Stimulated activated CD4-positive, alpha-beta T cell treated with anti-CD3 and anti-CD28 coated beads, TNF-alpha, amount 100 ng/mL, for 48 hours (primary cell): ENCODE measurements at places on chromosomes 2 and 18.
A peak's percentile ranks its signal among the peaks of the same experiment; 100 is the strongest.

GRCh38 chr18:36501100-36501499, 203.6 kb downstream of the FHOD3 start:
- DNase-seq, result no peak

- peak; percentile 73 for DNase-seq
These were observed 484 bp upstream of the DARS1 start for GRCh38 chr2:135985826-135986393.

DNA sequence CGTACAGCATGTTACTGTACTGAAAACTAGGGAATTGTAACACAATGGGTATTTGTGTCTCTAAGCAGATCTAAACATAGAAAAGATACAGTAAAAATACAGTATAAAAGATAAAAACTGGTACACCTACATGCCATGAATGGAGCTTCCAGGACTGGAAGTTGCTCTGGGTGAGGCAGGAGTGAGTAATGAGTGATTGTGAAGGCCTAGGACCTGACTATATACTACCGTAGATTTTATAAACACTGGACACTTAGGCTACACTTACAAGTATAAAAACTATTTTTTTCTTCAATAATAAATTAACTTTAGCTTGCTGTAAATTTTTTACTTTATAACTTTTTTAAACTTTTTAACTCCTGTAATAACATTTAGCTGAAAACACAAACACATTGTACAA, 324.4 kb upstream of the TNP1 start:
- DNase-seq, result no peak

- no peak for DNase-seq
These were observed 110.6 kb downstream of the TMEM182 start for GRCh38 chr2:102872388-102872787.

GRCh38 chr2:197801033-197801432, 3.4 kb upstream of the PLCL1 start:
- no peak for DNase-seq

- no peak for DNase-seq
These were observed 79.9 kb upstream of the FSIP2 start for GRCh38 chr2:185658750-185659149.

DNA sequence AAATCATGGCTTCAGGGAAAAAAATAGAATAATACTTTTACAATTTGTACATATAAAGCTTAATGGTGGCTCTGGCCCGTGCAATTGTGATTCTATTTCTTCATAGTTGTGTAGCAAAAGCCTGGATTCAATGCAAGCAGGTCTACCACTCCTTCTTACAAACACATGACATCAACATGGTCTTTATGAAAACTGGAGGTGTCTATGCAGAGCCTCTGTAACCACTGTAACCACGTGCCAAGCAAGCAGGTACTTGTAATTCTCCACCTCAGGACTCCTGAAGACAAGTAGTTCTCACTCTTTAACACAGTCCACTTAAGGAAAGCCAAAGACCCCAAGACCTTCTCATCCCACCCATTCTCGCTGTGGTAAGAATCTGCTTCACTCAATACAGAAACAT, 62.6 kb downstream of the METTL4 start:
- DNase-seq, result no peak

GRCh38 chr2:236169741-236170589, 1.8 kb upstream of the GBX2 start:
- no peak for DNase-seq

- DNase-seq, result no peak
These were observed 1070.3 kb downstream of the SUCLG1 start for GRCh38 chr2:83388804-83389203.

GRCh38 chr18:21056545-21056944, 55.1 kb downstream of the ROCK1 start:
- DNase-seq, result no peak

- no peak for DNase-seq
These were observed 46.7 kb downstream of the MGAT5 start for GRCh38 chr2:134300585-134300984.

GRCh38 chr2:104572834-104573233, 281.1 kb upstream of the POU3F3 start:
- DNase-seq, result no peak

- DNase-seq, result no peak
These were observed 44.4 kb upstream of the HPCAL1 start for GRCh38 chr2:10258326-10258725.

- no peak for DNase-seq
These were observed 77.7 kb upstream of the MAP4K3 start for GRCh38 chr2:39514825-39515224.

GRCh38 chr2:100986157-100986556, 15.9 kb upstream of the RPL31 start:
- no peak for DNase-seq

DNA sequence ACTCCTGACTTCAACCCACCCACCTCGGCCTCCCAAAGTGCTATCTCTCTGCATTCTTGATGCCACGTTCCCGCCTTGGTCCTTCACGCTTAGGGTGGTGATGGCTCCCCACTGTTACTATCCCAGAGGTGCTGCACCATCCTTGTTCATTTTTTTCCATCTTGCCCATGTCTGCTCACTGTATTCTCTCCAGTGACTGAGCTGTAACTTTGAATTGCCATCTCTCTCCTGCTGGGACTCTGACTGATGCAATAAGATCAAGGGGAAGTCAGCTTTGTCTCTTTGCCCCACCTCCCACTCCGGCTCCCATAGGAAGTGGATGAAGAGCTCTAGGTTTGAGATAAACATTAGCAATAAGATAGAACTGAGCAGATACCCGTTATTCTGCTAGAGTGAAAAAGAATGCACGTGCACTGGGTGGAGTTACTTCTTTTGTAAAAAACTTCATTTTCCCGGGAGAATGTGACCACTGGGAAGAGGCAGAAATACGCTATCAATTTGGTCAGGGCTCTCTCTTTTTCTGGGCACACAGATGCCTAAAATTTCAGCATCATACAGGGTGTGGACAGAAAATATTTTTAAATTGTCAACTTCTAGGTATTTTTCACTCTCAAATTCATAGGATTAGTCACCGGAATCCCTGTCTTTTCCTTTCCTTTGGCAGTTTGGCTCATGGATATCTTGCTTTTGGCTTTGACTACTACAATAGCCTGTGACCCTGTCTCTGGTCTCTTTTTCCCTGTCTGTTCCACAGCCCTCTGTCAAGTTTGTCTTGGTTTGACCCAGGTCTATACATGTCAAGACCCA, 105.4 kb downstream of the POLR1A start:
- DNase-seq, result no peak

- DNase-seq, result peak; percentile 51
These were observed 102.3 kb downstream of the SPTBN1 start for GRCh38 chr2:54558188-54559005.

DNA sequence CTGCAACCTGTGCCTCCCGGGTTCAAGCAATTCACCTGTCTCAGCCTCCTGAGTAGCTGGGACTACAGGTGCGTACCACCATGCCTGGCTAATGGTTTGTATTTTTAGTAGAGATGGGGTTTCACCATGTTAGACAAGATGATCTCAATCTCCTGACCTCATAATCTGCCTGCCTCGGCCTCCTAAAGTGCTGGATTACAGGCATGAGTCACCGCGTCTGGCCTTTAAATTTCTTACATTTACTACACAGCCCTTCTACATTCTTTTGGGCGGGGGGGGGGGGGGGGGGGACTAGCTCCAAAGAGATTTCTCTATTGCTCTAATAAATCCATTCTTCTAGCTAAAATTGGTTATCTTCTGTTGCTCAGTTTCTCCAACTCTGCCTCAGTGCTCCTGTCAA, 964.9 kb upstream of the ACVR2A start:
- DNase-seq, result no peak

DNA sequence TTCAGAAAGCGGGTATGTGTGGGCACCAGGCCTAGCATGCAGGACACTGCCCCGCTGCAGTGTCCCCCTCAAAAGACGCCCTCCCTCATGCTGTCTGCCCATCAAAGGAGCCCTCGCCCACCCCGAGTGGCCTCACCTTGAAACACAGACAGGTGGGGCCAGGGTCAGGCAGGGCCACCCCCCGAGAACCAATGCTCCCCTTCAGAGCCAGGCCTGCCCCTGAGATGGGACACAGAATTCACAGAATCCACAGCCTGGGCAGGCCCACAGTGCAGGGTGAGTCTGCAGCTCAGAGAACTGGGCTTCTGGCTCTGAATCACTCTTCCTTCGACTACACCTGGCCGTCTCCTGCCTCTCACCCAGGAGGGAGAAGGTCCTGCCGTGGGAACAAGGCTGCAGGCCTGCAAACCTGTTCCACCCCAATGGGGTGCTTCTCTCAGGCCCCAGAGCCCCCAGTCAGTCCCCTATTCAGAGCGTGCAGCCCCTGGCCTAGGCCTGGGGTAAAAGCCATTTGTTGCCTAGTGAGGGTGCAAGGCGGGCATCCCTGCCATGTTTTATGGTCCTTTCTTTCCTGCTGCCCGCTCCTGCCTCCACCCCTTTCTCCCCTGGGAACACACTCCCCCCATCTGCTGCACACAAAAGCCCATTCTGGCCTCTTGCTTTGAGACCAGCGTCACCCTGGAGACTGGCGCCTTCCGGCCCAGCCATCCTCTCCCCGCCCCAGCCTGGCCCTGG, 11.3 kb upstream of the ARHGEF4 start:
- DNase-seq, result no peak

- no peak for DNase-seq
These were observed 45.6 kb upstream of the PCBP1 start for GRCh38 chr2:70041663-70042062.

GRCh38 chr2:164984428-164984827, 29.1 kb upstream of the SLC38A11 start:
- DNase-seq, result no peak

- no peak for DNase-seq
These were observed 11.2 kb downstream of the SPP2 start for GRCh38 chr2:234061624-234062257.

- DNase-seq, result no peak
These were observed 85.6 kb upstream of the TAF1B start for GRCh38 chr2:9757501-9758264.

DNA sequence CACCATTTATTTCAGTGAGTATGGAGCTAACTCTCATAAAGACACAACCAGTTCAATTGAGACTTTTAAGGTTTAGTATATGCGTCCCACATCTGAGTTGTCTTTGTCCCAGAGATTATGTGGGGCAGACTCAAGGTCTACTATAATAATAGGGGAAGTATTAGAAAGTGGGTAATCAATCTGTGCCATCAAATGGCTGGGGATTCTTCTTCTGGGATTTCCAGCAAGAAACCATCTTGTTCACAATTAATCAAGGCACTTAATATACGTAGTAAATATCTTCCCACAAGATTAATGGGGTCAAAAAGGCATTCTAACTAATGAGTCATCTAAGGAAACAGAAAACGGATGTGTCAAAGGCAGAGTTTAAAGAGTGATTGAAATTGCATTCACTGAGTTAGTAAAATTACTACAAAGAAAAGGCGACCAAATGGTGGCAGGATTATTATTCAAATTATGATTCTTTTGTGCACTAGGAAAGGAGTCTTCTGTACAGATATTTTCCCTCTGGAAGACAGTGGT, 179.8 kb upstream of the REG3G start:
- DNase-seq, result no peak

DNA sequence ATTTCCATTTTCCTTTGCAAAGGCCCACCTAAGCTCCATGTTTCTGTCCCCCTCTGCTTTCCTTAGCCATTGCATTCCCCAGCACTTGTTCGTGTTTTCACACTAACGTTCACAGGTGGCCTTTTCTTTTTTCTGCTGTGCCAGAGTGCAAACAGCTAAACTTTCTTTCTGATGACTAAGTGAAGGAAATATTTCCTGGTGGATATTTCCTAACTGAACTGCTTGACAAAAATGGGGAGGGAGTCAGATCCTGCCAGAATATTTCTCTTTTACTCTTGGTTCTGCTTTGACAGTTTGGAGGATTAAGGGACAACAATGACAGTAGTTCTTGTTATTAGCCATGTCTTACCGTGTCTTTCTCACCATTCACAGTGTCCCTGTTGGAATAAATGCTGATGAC, 344.0 kb downstream of the ARHGAP15 start:
- DNase-seq, result no peak

DNA sequence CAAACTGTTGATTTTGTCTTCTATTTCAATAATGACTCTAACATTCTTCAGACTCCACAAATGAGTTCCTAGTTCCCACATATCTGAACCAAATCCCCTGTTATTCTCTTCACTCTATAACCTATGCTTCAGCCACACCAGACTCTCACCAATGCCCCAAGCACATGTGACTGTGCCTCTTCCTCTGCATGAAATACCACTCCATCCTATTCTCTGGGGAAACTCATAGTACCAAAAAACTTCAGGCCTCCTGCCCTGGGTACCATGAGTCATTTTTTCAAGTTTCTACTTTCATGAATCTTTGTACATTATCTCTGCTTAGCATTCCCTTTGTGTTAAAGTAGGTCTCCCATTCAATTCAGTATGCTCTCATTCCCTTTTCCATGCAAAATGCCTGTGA, 353.2 kb downstream of the ZEB2 start:
- DNase-seq, result no peak

GRCh38 chr2:17958466-17959092, 80.1 kb downstream of the KCNS3 start:
- no peak for DNase-seq

GRCh38 chr2:108022628-108023027, 36.3 kb downstream of the SLC5A7 start:
- DNase-seq, result no peak

GRCh38 chr18:63106727-63107126, 212.8 kb downstream of the BCL2 start:
- DNase-seq, result no peak

- DNase-seq, result no peak
These were observed 22.4 kb upstream of the MGAT5 start for GRCh38 chr2:134231301-134231964.
